ENCODE measurements at places on chromosomes 2 and 18. TPM values are rescaled to one million over a fixed set of nuclear protein-coding genes. Genes with fewer than 3 reads are reported as not detected.

TRIM43 gene
- not detected for total RNA-seq

UGT1A3 gene
- not detected for total RNA-seq

ANKRD23 gene
- total RNA-seq, result 5.1 TPM

PARD6G gene
- not detected for total RNA-seq

RAD51AP2 gene
- not detected for total RNA-seq

DSG1 gene
- not detected for total RNA-seq

GRCh38 chr18:12252061-12252460, 2.1 kb upstream of the CIDEA start:
- no peak for DNase-seq

DNA sequence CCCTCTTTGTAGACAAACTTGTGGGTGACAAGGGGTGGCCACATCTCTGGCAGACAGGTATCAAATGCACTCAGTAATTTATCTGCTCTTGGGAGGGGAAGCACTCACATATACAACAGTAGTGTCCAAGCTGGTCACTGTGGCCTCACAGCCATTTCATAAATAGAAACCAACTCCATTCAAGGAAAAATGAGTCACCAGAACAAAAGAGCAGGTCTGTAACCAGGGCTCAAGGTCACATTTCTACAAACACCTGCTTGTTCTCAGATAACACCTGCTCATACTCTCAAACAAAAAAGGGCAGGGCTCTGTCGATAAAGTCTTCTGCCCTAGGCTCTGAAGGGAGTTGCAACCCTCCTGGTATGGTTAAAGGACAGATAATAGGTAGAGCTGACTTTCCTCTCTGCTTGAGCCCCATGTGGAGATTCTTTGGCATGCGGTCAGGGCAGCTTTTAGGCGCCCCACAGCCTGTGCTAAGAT, 459.0 kb downstream of the BCL11A start:
- no peak for DNase-seq

DNA sequence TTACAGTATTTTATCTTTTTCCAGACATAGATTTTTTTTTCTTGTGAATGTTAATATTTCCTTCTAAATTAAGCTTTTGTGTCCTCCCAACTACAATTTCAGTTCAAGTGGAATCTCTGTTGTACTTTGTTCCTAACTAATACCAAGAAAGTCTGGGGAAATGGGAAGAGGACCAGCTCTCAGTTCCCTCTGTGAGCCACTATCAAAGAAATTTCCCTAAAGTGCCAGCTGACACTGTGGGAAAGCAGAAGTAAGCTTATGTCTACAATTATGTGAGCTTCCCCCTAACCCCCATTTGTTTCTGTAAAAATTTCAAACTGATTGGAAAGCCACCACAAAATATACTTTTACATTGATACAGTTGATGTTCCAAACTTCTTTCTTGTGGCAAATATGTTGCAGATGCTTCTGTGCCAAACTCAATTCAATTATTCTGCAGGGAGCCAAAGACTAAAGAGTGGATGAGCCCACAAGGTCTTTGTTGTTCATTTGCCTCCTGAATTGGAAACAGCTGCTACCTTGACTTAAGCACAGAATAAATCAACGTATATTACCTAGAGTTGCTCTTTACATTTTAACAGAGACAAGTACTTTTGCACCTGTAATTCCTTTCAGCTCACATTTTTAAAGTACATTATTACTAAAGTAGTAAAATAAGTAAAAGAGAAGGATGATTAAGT, 306.6 kb downstream of the PTH2R start:
- no peak for DNase-seq

DNA sequence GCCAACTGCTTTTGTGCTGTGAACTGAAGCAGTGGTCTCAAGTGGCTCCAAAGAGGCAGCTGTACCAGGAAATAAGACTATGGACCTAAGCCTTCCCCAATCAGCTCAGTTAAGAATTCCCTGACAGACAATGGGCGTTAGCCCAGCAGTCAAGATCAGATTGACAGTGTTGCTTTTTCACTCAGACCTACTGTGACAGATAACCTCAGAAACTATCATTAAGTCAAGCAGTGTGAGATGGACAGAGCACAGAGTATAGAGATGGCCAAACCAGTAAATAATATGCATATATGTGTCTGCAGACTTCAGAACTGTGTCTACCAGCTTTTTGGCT, 215.3 kb downstream of the ZFP36L2 start:
- DNase-seq, result no peak

DNA sequence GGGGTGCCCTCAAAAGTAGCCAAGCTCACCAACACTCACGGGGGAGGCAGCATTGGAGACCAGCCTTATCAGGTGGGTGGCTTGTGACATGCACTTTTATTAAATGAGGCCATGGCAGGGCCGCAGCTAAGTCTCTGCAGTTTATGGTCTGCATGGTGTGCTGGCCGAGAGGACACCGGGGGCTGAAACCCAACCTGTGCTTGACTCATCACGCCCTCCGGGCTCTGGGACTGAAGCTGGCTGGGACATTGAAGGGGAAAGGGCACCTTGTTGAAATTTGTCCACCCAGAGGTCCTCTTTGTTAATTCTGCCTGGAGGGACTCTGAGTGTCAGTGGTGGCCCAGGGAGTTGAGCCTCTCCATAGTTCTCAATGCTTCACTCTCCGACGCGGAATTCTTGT, 17.7 kb upstream of the NTSR2 start:
- DNase-seq, result no peak

DNA sequence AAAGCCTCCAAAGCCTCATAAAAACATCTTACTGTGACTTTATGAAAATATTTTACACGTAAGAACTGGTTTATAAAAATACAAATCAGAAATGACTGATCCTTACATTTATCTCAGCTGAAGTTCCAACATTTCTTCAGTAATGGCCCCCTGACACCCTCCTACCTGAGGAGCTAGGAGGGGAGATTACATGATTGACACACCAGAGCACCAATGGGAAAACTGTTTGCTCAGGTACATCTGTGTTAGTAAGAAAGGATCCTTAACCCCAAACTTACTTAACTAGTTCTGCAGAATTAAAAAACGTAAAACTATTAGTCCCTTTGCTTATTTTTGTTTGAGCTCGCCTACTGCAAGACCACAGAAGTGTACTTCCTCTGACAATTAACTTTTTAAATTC, 27.0 kb downstream of the ENOSF1 start:
- no peak for DNase-seq

GRCh38 chr2:14759082-14759481, 126.6 kb downstream of the LRATD1 start:
- DNase-seq, result no peak

DNA sequence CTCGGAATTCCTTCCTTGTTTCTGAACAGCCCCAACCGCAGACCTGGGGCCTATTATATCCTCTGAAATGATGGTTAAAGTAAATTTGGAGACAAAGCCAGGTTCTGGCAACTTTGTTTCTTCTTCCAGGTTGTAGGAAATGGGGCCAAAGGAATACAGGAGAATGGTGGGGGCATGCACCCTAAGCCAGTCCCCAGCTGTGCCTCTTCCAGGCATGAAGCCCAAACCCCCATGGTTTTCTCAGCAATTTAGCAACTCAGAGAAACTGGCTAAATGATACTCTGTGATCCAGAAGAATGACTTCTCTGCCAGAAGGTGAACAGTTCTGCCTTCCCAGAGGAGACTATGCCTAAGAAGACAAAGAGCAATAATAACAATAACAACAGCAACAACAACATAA, 635.0 kb upstream of the FANCL start:
- DNase-seq, result no peak

GRCh38 chr18:48868468-48869466, 82.0 kb downstream of the SMAD7 start:
- DNase-seq, result peak; percentile 73

GRCh38 chr2:181076658-181077057, 96.3 kb downstream of the UBE2E3 start:
- DNase-seq, result no peak

DNA sequence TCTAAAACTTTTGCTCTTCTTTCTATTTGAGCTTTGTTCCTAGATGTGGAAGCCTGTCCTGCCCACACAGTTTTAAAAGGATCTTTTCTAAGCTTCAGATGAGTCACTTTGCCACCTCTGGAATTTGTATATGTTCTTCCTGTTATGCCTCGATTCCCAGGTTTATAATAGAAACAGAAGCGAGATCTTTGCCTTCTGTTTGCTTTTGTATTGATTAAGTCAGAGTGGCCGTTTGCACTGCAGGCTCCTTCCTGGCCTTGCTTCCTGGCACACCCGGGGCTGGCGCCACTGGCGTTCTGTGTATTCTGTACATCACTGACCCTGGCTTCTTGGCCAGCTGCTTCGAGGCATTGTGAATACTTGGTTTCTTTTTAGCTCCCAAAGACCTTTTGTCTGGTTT, 91.8 kb downstream of the MTCL1 start:
- DNase-seq, result no peak

GRCh38 chr18:46892842-46893241, 24.5 kb downstream of the PIAS2 start:
- DNase-seq, result no peak

- DNase-seq, result no peak
Observed at GRCh38 chr2:43462866-43463641, 132.8 kb downstream of the THADA start.

- DNase-seq, result peak; percentile 84
Observed at GRCh38 chr2:71548646-71549425, 95.5 kb downstream of the DYSF start.

GRCh38 chr2:168694173-168694572, 108.3 kb upstream of the NOSTRIN start:
- no peak for DNase-seq

GRCh38 chr2:76009484-76009883, 298.8 kb upstream of the GCFC2 start:
- DNase-seq, result no peak

GRCh38 chr2:145190031-145190703, 670.2 kb upstream of the ZEB2 start:
- no peak for DNase-seq

DNA sequence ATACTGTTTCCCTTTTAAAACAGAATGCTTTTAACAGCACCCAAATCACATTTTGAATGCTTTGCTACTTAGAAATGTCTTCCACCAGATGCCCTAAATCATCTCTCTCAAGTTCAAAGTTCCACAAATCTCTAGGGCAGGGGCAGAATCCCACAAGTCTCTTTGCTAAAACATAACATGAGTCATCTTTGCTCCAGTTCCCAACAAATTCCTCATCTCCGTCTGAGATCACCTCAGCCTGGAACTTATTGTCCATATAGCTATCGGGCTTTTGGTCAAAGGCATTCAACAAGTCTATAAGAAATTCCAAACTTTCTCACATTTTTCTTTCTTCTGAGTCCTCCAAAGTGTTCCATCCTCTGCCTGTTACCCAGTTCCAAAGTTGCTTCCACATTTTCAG, 1374.5 kb upstream of the NXPH2 start:
- no peak for DNase-seq

- DNase-seq, result no peak
Observed at GRCh38 chr2:98020992-98021713, 25.4 kb upstream of the TMEM131 start.

GRCh38 chr2:54960164-54960563, 90.1 kb downstream of the RTN4 start:
- no peak for DNase-seq
